ENCODE measurements at places on chromosomes 2 and 18.

DNA sequence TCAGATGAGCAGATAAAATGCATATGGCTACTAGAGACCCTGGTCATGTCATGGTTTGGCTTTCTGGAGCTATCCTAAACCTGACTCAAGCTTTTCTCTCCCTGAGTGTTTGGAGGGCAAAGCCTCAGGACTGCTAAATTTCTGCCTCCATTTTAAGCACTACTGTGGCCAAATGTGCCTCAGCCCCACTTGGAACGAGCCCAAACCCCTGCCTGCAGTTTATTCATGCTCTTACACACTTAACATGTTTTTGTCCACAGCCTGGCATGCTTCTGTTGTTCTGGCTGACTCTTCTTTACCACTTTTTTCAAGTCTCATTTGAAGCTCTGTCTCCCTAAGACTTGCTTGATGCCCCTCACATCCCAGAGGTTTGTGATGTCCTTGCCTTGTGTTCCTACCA lies 24.7 kb downstream of the MGAT5 start:
- DNase-seq: no peak

- DNase-seq: no peak
Observed at GRCh38 chr2:26178746-26179436, 6.0 kb downstream of the GAREM2 start.

- no peak for DNase-seq
Observed at GRCh38 chr18:68800075-68800474, 2.2 kb downstream of the CCDC102B start.

- DNase-seq: no peak
Observed at GRCh38 chr2:181872178-181872577, 19.4 kb upstream of the ITPRID2 start.

- no peak for DNase-seq
Observed at GRCh38 chr18:11008505-11008904, 140.9 kb downstream of the PIEZO2 start.

DNA sequence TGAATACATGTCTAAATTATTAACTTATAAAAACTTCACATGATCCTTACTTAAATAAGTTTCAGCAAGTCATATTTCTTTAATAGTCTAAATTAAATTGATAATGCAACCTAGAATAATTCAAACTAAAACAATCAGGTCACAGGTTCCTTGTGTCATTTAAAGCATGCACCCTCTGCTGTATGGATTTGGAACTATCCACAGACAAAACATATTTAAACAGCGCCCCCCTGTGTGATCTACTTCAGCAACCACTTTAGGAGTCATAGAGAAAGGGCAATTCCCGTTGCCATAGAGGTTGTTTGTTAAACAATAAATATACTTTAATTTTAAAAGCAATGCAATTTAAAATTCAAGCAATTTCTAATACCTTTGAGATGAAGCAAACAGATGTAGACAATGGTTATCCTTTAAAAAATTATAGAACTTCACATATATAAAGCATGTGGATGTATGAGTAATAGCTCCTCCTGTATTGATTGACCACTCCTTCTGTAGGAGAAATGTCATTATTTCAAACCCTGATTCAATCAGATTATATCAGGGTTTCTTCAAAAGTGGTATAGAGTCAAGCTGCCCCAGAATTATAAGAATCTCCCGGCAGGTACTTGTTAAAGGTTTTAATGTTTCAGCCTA lies 21.2 kb downstream of the GRB14 start:
- peak; percentile 52 for DNase-seq

DNA sequence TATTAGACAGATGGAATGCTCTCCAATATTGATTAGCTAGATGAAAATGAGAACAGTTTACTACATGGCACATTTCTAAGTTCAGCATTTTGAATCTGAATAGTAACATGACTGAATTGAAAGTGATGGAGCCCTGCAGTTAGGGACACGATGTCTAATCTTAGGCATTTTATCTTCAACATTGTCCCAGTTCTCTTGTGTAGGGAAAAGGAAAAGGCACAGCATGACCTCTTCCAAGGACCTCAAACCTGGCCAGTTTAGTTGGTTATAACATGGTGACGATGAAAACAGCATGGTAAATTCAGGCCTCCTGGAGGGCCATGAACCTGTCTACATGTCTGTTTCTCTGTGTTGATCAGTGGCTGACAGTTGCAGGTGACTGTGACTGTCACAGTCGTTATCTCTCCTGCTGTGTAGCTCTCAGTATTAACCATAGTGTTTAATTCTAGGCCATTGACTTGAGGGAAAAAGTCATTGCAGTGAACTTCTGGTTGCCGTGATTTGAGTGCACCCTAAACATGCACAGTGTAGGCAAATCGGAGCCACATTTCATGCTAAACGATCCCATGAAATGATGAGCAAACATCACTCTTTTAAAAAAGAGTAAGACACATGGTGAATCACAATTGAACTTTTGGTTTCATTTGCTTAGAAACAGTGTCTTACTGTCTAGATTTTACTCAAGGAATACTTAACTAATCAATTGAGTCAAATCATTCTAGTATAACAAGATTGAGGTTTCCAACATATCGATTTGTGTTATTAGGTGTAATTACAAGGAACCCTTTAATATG lies 129.7 kb downstream of the PHLPP1 start:
- no peak for DNase-seq

- no peak for DNase-seq
Observed at GRCh38 chr2:72685638-72686213, 140.1 kb downstream of the EXOC6B start.

- no peak for DNase-seq
Observed at GRCh38 chr2:219870041-219870440, 242.6 kb downstream of the SLC4A3 start.

DNA sequence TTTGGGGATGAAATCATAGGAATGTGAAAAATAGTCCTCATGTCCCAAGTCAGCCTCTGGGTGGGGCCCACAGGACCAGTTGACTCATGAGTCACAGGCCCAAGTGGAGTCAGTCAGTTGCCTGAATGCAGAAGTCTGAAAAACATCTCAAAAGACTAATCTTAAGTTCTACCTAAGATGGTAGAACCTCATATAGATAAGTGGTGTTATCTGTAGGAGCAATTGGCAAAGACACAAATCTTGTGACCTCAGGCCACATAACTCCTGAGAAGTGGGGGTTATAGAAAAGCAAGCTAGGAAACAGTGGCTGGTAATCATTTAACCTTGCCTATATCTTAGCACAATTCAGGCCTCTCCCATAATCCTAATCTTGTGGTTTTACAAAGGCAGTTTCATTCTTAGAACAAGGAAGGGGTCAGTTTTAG lies 257.1 kb upstream of the SPOPL start:
- peak; percentile 17 for DNase-seq

GRCh38 chr18:63040788-63041410 lies 278.7 kb downstream of the BCL2 start:
- DNase-seq: no peak

- no peak for DNase-seq
Observed at GRCh38 chr2:161178756-161179155, 18.5 kb downstream of the TANK start.

DNA sequence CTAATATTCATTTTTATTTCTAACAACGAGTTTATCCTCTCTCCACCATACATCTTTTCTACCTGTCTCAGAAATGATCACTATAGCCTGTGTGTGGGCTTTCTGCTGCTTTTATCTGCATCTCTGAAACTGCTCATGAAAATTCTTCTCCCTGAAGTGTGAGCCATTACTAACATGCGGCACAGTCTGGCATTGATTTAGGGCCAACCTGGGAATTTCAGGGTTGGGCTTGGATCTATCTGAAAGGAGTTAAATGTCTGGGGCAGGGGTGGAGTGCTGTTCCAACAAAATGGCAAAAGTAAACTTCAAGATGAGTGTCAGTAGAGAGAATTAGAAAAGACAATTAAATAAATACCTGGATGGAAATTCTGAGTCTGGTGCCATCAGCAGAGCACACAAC lies 198.2 kb upstream of the OSR1 start:
- no peak for DNase-seq

GRCh38 chr18:76386071-76386470 lies 109.0 kb downstream of the ZNF516 start:
- DNase-seq: no peak

DNA sequence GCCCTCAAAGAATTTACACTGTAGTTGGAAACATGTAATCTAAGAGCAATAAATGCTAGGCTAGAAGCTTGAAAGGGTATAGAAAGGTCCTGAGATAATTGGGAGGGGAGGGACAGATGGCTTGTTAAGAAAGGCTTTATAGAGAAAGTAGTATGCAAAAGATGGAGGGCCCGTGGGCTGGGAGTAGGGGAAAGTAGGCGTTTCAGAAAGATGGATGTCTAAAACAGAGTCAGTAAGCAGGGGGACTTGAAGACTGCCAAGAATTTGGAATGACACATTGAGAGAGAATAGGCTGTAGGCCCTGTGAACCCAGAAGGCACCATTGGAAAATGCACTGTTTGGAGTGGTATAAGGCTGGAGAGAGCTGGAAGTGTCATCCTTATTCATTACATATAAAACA lies 822 bp downstream of the PSMG2 start:
- DNase-seq: peak; percentile 39

DNA sequence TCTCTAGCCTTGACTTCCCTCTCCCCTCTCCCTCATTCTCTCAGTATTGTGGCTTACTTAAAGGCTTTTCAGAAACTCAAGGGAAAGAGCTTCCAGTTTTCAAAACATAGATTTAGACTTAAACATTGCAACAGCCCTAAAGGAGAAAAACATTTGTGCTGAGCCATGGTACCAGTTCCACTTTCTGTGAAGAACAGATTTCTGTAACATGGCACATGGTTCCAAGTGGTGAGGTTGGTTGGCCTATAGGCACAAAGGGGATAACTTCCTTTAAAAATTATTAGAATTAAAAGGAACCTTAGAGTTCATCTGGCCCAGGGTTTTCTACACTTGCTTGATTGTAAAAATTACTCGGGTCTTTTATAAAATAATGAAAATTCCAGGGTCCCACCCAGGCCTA lies 138.6 kb upstream of the CDCA7 start:
- DNase-seq: no peak

GRCh38 chr2:119958670-119959268 lies 54.1 kb upstream of the EPB41L5 start:
- no peak for DNase-seq

GRCh38 chr2:22734373-22735045 lies 650.5 kb upstream of the KLHL29 start:
- DNase-seq: no peak

DNA sequence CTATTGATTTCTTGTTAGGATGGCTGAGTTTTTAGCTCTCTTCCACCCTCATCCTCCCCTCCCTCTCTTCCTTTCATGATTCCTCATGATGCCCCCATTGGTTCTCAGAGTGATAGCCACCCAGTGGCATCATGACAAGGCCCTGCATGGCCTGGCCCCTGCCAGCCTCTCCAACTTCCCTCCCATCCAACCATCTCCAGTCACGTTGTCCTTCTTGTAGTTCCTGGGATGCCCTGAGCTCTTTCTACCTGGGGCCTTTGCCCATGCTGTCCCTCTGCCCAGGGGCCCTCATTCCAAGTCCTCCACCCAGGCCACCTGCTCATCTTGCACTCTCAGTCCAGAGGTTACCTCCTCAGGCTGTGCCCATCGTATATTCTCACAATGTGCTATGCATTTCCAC lies 247.5 kb downstream of the TFCP2L1 start:
- no peak for DNase-seq

- DNase-seq: no peak
Observed at GRCh38 chr18:35553300-35553699, 28.2 kb upstream of the GALNT1 start.

DNA sequence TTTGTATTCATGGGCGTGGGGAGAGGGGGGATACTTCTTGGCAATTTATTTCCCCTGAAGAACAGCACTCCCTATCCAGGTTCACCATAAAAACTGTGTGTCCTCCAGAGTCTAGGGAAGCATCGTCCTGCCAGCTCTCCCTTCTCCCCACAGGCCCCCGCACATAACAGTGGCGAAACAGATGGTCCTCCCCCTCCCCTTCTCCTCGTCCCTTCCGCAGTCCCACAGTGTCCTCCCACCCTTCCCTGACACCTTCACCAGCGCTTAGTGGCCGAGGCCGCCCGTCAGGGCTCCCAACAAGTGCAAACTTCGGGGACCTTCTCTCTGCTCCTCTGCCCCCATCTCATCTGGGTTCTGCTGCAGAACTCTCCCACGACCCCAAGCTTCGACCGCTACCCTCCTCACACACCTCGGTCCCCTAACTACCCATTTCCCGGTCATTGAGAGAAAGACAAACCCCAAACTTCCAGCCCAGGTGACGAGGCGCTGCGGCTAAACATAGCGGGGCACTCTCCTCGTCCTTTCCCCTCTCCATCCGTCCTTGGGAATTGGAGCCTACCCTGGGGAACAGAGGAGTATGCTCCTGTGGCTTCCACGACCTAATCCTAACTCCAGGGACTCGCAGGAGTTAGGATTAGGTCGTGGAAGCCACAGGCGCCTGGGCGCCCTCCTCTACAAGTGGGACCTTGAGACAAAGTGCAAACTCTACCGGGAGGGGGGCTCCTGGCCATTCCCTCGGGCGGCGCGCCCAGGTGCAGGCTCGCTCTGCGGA lies 971 bp downstream of the ZNF385B start:
- DNase-seq: no peak

- no peak for DNase-seq
Observed at GRCh38 chr2:41727152-41727551, 320.7 kb upstream of the PKDCC start.

- peak; percentile 44 for DNase-seq
Observed at GRCh38 chr2:165203689-165204559, at the start of gene SCN3A. Gene SCN3A, minus strand, starts transcription at chr2:165204050. Its CDS starts 27,656 bp downstream, at chr2:165176394.

- DNase-seq: no peak
Observed at GRCh38 chr2:11719230-11719977, 27.0 kb upstream of the LPIN1 start.

DNA sequence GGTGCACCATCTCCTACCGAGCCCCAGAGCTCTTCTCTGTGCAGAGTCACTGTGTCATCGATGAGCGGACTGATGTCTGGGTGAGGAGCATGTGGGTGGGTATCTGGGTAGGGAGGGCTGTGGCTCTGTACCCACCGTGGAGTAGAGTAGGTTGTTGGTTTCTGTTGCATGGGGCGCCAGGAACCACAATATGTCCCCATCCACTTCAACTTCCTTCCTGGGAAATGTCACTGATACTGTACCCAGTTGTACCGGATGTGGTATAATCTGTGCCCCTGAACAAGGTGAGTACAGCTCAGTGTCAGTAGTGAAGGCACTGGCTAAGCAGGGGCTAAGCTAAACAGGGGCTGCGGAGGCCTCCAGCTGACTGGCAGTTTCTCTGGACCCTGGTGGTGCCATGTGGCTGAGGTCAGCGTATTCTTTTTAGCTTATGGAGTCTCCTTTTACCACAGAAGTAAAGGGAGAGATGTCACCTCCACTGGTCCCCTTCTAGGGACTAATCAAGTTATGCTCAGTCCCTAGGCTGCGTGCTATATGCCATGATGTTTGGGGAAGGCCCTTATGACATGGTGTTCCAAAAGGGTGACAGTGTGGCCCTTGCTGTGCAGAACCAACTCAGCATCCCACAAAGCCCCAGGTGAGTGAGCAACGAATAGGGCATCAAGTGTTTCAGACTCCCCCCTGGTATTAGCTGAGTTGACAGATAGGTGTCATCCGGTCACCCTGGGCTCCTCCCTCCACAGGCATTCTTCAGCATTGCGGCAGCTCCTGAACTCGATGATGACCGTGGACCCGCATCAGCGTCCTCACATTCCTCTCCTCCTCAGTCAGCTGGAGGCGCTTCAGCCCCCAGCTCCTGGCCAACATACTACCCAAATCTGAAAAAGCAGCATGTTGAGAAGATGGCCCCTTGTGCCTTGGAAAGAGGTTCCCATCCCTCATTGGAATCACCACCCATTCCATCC lies 2.7 kb downstream of the STK16 start:
- no peak for DNase-seq

GRCh38 chr2:62938126-62938525 lies 112.5 kb upstream of the OTX1 start:
- no peak for DNase-seq

- DNase-seq: no peak
Observed at GRCh38 chr2:48938231-48938630, 182.7 kb upstream of the LHCGR start.

GRCh38 chr18:40037356-40037755 lies 1917.7 kb upstream of the PIK3C3 start:
- DNase-seq: no peak
